Activated naive CD8-positive, alpha-beta T cell treated with anti-CD3 and anti-CD28 coated beads, Interleukin-2, amount 50 U/mL, for 24 hours (primary cell): ENCODE measurements at places on chromosomes 12 and 14.

GRCh38 chr12:132133952-132134652 is 10.0 kb downstream of the DDX51 start:
- DNase-seq = no peak

DNA sequence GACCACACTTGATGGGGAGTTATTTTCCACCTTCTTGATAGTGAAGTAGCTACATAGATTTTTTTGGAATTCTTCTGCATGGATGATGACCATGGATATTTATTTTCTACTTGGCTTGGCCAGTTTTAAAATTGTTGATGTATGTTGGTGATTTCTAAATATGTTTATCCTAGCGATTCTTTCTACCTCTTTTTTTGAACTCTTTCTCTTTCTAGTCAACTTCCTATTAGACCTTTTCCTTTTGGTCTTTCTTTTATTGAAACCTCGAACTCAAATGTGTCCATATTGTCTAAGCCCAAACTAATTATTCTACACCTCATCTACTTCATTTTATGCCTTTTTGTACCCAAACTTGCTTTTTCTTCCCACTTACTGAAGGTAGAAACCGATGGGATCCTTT is 37.0 kb downstream of the CCDC91 start:
- no peak for DNase-seq

- DNase-seq = no peak
These were observed 17.2 kb upstream of the KRT83 start for GRCh38 chr12:52338241-52338960.

- DNase-seq = no peak
These were observed 40.9 kb downstream of the PTGER2 start for GRCh38 chr14:52355016-52355431.

GRCh38 chr14:34684578-34684977 is 29.8 kb downstream of the CFL2 start:
- DNase-seq = no peak

- no peak for DNase-seq
These were observed 401.6 kb downstream of the FOXG1 start for GRCh38 chr14:29168149-29168548.

GRCh38 chr12:131097202-131098177 is 143.8 kb downstream of the ADGRD1 start:
- DNase-seq = no peak

- no peak for DNase-seq
These were observed 34.9 kb downstream of the RAD9B start for GRCh38 chr12:110536834-110537604.

DNA sequence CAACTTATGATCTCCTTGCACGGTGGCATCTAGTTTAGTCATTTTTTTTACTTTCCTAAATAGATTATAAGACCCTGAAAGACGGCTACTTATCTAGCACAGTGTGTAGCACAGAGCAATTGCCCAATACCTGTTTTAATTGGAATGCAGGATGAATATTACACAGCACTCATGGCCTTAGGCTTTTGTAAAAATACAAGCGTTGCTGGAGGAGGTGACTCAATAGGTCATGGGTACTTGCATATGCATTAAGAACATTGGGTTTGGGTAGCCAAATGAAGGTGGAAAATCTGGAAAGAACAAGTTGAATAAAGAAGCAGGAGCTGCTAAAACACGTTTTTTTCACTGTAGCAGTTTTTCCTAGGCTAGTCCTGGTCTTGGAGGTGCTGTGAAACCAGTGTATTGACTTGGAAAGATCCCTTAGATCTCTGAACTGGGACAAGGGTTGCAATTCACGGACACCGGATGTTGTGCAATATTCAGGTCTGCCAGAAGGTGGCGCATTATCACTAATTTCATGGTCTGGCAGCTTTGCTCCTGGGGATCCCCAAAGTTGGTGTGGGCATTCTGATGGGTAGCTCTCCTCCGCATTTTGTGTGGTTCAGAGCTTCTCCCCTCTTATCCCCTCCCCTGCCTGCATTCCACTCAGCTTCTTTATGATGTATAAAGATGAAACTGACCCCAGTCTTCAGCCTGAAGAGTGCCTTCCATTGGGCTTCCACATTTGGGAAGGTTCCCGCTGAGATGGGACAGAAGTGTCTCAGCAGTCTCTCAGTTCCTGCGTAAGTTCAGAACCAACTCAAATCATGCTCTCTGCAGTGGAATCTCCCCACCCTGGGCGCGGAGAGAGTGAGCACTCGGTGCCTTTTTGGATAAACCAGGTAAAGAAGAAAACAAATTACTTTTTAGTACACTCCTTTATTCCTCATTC is 278.3 kb downstream of the NRXN3 start:
- DNase-seq = peak; percentile 45

DNA sequence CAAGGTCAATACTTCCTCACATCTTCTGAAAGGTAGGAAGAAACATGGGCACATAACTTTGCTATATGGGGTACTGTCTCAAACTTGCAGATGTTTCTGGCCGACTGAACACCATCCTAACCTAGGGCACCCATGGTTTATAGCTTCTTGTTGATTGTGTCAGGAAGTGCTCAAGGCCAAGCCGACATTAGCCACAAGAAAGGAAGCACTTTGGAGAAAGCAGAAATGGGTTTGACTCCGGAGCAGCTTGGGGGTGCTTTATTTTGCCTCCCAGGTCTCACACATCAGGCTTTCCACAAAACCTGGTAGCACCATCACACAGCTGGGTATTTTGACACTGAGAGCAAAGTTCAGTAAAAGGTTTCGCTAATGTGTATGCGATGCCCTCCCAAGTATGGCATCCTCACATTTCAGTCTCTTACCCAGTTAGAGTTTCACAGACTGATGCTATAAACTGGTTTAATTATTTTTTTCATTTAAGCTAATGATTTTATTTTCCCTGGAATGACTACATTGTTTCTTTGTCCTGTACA is 25.2 kb upstream of the BHLHE41 start:
- no peak for DNase-seq

DNA sequence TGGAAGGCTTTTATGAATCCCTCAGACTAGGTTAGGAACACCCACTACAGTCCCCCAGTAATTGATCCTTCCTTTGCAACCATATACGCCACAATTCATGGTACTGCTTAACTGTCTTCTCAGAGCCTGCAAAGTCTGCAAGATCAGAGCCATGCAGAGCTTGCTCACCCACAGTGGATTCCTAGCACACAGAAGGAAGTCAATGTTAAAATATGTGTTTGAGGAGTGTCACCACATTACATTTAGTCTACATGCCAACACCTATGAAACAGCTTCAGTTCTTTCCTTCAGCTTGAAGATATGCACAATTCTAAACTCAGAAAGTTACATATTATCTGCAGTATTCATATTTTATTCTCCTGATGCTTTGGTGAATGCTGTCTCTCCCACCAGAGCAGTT is 138.5 kb downstream of the NDUFA12 start:
- no peak for DNase-seq

GRCh38 chr12:110116623-110117022 is 7.5 kb upstream of the IFT81 start:
- DNase-seq = no peak

DNA sequence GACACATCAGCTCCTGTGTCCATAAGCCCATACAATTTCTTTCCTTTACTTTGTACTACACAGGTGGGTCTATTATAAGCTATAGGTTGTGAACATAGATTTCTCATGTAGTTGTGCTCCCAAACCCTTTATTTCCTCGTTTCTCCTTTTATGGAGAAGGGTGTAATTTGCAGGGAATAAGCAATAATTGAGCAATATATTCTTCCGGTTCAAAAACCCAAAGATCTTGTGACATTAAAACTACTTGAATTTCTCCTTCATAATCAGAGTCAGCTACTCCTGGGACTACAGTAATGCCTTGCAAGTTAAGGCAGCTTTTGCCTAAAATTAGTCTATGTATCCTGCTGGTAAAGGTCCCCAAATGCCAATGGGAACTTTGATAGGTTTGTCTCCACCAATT is 19.1 kb upstream of the MAPKAPK5 start:
- no peak for DNase-seq

- no peak for DNase-seq
These were observed 306.1 kb upstream of the RGS6 start for GRCh38 chr14:71625891-71626701.

GRCh38 chr12:63206909-63207308 is 55.9 kb upstream of the AVPR1A start:
- no peak for DNase-seq

DNA sequence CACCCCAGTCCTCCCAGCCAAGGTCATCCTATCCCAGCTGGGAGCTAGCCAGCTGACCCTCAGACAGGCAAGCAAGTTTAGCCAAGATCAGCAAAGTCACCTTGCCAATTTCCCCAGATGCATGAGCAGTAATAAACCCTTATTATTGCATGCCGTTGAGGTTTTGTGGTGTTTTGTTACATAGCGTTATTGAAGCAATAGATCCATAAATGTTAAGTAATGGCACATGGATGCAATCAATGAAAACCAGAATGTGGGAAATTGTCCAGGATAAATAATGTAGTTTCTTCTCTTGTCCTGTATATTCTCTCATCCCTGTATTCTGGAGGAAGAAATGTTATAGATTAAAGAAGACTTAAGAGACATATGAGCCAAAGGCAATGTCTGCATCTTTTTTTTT is 18.0 kb upstream of the TMEM260 start:
- DNase-seq = no peak

DNA sequence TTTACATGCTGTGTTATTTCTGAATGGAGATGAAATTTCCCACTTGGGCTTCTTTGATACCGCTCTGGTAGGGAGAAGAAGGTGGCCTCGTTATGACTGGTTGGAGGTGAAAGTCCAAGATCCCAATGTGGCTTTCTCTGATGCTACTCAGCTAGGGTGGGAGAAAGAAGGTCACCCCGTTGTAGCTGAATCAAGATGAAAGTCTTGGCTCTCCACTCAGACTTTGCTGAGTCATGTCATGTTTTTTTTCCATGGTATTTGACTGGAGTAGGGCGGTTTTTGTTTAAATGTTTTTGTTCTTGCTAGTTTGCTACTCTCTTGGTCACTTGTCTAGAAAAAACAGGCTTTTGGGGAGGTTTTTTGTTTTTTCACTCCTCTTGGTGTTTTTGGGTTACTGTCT is 2.4 kb upstream of the PDE6H start:
- DNase-seq = no peak

- DNase-seq = no peak
These were observed 191.4 kb downstream of the FOXA1 start for GRCh38 chr14:37403626-37404025.

DNA sequence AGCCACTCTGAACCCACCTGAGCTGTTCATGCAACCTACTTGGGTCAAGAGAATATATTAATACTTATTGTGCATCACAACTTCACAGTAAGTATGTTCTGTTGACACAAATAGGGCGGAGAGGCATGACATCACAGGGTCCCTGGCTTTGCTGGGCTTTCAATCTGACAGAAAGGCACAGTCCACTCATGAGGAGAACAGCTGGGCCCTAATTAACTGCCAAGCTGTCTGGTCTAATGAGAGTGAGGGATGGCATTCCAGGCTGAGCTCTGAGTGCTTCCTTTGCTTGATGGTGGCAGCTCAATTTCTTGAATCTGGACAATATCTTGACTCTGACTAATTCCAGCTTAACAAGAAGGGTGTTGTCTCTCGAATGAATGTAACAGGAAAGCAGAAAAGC is 2.0 kb downstream of the EFCAB11 start:
- DNase-seq = no peak

- no peak for DNase-seq
These were observed 7.0 kb downstream of the AQP6 start for GRCh38 chr12:49979791-49980190.

DNA sequence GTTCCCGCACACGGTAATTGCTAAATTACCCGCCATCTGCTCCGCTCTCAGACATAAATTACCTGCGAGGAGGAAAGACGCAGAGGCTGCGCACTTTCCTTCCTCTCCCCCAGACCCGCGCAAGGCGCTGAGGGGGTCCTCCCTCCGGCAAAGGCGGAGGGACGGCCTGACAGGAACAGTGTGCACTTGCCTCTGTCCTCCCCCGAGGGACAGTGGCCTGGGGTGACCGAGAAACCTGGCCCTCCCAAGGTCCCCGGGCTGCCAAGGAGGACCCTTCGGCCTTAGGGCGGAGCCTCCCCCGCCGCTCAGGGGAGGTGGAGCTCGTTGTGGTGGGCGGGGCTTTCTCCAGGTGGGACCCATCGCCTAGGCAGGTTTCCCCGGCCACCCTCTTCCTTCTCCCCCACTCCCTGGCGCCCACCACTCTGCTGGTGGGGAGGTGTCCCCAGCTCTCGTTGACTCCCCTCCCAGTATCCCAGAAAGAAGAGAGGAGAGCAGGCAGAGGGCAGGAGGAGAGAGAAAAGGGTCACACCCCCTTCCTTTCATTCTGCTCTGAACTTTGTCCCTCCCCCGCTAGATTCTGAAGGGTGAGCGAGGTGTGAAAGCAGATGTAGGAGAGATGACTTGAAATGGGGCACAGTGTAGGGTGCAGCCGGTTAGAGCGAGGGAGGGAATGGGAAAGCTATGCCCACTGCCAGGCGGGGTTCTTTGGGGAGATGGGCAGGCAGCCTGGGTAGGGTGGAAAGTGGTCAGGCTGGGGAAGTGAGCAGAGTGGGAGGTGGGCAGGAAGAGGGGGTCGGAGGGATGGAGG is 11.4 kb upstream of the CALCOCO1 start:
- peak; percentile 43 for DNase-seq

GRCh38 chr12:92432724-92433441 is 269.9 kb upstream of the PLEKHG7 start:
- DNase-seq = no peak

- no peak for DNase-seq
These were observed 108.1 kb downstream of the MGAT4C start for GRCh38 chr12:86148071-86148470.

DNA sequence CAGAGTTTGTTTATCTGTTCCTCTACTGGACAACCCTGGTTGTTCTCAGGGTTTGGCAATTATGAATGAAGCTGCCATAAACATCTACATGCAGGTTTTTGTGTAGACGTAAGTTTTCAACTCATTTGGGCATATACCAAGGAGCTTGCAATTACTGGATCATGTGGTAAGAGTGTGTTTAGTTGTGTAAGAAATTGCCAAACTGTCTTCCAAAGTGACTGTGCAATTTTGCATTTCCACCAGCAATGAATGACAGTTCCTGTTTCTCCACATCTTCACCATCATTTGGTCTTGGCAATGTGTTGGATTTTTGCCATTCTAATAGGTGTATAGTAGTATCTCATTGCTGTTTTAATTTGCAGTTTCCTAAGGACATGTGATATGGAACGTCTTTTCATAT is 39.8 kb upstream of the FBXO33 start:
- DNase-seq = no peak

DNA sequence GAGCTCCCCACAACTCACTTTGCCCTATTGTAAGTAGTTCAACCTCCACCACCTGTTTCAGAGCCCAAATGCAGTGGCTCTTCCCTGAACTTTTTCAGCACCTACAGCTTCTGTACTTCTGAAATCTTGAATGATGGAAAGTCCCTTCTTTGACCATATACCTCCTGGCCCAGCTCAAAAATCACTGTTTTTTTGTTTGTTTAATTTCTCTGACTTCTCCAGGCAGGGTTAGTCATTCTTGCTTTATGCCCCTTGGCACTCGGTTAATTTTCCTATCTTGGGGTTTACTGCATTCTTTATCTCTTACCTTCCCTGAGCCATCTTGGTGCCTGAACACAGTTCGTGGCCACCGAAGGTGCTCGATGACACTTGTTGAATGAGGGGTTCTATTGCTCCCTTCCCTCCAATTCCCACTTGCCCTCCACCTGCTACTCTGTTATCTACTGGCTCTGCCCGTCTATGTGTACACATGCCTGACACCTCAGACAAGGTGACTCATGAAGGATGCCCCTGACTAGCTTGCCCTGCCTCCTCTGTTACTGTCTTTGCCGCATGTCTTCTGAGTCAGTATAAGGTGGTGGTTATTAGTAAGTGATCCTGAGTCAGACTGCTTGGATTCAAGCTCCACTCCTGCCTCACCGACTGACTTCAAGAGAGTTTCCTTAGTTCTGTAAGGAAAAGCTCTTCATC is 4.4 kb downstream of the AMHR2 start:
- peak; percentile 36 for DNase-seq
